IPS DF 6.9 (cell line): ENCODE measurements at places on chromosomes 4 and X.

- DNase-seq, result no peak
Observed at GRCh38 chr4:17687237-17687857, 72.9 kb downstream of the MED28 start.

- no peak for DNase-seq
Observed at GRCh38 chr4:186642530-186642929, 81.1 kb downstream of the FAT1 start.

DNA sequence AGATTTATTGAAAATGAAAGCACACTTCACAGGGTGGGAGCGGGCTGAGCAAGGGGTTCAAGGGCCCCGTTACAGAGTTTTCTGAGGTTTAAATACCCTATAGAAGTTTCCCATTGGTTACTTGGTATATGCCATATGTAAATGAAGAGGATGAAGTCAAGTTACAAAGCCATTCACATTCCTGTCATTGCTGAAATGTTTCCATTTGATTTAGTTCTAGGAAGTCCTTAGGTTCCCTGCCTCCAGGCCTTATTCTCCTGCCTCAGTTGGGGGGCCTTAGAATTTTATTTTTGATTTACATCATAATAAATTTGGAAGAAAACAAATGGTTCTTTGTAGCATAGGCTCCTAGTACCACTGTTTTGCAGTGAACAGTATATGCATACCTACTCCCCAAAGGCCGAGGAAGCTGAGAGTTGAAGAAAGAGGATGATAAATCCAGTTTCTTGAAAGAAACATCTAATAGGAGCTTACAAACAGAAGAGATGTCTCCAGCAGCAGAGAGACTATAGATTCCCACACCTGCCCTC is 31.8 kb downstream of the SERTM2 start:
- DNase-seq, result no peak

GRCh38 chr4:108544481-108544880 is 75.9 kb upstream of the RPL34 start:
- no peak for DNase-seq

- DNase-seq, result no peak
Observed at GRCh38 chr4:182826391-182826790, 90.8 kb downstream of the DCTD start.

DNA sequence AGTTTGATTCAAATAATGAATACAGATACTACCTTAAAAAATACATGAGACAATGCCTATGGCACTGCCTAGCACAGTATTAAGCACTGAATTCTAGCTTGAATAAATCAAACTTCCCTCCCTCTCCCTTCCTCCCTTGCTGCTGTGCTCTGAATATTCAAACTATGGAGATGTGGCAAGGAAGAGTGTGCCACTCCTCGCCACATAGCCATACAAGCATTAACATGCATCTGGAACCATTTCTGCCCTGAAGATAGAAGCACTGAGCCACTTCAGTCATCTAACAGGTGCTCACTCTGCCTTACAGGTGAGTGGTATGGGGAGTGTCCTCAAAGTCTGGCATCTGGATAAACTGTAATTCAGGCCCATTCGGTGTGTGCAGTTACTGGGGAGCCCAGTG is 276.9 kb downstream of the ARHGAP24 start:
- DNase-seq, result no peak

DNA sequence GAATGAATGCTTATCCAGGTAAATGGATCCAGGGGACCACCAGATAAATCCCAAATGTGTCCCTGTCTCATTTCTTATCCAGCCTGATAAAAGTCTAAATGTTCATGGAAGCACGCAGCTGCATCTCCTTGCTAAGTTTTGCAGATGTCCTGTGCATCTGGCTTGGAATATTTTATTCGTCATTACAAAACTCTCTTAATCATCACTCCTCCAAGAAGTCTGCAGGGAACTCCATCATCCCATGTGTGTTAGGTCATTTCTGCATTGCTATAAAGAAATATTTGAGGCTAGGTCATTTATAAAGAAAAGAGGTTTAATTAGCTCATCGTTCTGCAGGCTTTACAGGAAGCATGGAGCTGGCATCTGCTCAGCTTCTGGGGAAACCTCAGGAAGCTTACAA is 297.2 kb downstream of the HS3ST1 start:
- no peak for DNase-seq

GRCh38 chrX:63740382-63740781 is 44.6 kb downstream of the ARHGEF9 start:
- DNase-seq, result no peak
